ENCODE measurements at places on chromosomes 16 and 17.

DNA sequence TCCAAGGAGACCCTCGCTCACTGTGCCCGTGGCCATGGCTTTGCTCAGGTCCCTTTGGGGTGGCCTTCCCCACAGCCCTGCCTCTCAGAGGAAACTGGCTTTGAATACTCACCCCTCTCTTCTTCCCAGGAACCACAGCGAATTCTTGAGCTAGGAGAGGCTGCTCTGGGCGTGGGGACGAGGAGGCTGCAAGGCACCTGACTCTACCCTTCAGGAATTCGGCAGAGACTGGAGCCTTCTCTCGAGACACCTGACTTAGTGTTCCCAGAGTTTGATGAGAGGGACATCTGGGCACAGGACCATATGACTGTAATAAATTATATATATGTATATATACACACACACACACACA is 6.2 kb downstream of the LLGL2 start:
- no peak for DNase-seq

GRCh38 chr16:57387598-57388354 is 15.5 kb downstream of the CX3CL1 start:
- DNase-seq = no peak

DNA sequence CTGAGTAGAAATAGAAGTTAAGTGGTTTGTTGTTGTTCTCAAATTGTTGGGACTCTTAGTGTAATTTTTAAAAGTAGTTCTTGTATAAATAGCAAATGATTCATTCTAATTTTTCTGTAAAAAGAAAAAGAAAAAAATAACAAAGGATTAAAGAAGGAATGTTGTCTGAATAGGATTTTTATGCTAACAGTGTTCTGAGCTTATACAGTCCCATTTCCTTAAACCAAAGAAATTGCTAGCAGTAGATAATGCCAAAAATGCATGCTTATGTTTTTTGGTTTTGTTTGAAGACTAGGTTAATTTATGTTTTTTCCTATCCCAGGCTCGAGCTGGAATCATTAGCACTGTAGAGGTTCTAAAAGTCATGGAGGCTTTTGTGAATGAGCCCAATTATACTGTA is 44.7 kb upstream of the KPNB1 start:
- DNase-seq = no peak

DNA sequence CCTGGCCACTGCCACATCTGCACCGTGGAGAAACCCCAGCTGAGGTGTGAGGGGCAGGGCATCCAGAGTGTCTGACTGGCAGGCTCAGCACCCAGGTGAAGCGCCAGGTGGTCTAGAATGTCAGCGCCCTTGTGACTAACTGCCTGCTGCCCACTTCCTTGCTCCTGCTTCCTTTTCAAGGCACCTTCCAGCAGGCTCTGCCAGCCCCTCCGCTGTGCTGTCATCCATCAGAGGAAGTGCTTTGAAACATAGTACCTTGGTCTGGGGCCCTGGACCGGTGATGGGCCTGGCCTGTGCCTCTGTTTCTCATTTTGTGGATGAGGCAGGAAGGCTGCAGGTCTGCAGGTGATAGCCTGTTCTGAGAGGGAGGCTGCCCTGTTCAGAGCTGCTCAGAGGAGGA is 5.5 kb downstream of the SPNS2 start:
- no peak for DNase-seq

- no peak for DNase-seq
These were observed 25.1 kb upstream of the RMI2 start for GRCh38 chr16:11320170-11320569.

DNA sequence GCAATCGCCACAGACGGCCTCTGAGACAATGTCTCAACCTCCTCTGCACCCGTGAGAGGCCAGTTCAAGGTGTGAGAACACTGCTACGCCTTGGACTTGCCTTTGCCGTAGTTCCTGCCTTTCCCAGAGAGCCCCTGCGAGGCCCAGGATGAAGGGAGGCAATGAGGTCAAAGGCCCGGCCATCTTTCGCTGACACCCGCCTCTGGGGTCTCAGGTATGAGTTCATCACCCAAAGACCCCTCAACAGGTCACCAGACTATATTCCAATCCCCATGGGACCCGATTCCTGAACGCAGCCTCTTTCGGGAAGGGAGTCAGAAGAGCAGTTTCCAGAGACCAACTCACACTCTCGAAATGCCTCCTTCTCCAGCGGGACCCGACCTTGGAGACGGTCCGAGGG is 573.5 kb downstream of the KCNJ18 start:
- DNase-seq = no peak

- no peak for DNase-seq
These were observed 560.3 kb downstream of the WWOX start for GRCh38 chr16:78659668-78660217.

DNA sequence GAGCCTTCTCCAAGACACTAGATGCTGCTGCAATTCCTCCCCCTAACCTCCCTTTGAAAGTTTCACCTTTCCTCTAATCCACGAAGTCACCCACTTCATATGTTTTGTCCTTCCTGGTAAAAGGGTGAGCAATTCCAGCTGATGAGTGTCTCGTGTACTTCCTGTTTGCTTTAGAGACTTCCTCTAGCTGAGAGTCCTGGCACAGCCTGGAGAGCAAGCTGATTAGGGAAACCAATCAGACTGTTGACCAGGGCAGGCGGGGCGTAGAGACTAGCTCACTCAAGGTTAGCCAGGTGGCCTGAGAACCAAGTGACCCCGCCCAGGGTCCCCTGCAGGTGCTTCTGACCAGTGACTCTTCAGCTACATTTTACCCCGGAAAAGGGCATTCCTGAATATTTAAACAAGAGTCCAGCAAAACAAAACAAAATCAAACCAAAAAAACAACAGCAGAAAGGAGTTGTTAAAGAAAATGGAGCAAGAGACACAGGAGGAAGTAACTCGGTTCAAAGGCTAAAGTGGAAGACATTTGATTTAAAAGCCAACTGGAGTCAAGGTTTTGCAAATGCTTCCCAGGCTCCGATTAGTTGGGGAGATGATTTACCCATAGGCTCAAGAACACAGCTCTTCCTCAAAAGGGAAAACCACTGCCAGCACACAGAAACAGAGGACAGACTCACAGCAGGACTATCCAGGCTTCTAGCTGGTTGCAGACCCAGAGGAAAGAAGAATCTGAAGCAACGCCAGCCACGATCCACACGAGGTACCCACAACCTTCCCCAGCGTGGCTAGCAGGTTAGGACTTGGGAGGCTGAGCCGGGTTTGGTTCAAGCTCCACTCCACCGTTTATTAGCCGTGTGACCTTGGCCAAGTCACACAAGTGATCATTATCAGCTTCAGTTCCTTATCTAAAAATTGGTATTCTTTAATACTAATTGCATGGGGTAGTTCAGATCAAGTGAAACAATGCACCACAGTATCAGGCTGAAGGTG is 13.4 kb downstream of the HSPB9 start:
- DNase-seq = no peak

DNA sequence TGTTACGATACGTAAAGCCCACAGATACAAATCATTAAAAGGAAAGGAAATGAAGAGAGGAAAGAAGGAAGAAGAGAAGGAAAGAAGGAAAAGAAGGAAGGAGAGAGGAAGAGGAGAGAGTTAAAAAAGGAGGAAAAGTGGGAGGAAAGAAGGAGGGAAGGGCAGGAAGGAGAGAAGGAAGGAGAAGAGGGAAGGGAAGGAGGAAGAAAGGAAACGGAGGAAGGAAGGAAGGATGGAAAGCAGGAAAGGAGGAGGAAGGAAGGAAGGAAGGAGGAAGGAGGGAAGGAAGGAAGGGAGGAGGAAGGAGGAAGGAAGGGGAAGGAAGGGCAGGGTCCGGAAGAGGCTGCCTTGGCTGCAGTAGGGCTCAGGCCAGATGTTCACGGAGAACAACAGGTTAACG is 95.2 kb downstream of the ENGASE start:
- no peak for DNase-seq

DNA sequence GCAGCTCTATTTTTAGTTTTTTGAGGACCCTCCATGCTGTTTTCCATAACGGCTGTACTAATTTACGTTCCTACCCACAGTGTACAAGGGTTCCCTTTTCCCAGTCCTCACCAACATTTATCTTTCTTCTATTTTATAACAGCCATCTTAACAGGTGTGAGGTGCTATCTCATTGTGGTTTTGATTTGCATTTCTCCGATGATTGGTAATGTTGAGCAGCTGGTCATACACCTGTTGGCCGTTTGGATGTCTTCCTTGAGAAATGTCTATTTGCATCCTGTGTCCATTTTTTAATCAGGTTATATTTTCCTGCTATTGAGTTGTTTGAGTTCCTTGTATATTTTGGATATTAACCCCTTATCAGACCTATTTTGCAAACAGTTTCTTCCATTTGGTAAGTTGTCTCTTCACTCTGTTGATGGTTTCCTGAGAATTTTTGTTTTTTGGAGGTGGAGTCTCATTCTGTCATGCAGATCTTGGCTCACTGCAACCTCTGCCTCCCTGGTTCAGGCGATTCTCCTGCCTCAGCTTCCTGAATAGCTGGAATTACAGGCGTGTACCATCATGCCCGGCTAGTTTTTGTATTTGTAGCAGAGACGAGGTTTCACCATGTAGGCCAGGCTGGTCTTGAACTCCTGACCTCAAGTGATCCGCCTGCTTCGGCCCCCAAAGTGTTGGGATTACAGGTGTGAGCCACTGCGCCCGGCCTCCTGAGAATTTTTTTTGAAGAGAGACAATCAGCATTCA is 279.6 kb downstream of the SNX29 start:
- DNase-seq = no peak

Data from activated CD4-positive, alpha-beta T cell treated with anti-CD3 and anti-CD28 coated beads, Interleukin-2, amount 50 U/mL, for 48 hours (primary cell).